ENCODE measurements at places on chromosomes 4 and X.

- DNase-seq = peak; percentile 7
Measured at GRCh38 chr4:113502476-113502875, 259.1 kb downstream of the CAMK2D start.

- DNase-seq = peak; percentile 36
Measured at GRCh38 chrX:40423299-40423698, 157.5 kb upstream of the ATP6AP2 start.

DNA sequence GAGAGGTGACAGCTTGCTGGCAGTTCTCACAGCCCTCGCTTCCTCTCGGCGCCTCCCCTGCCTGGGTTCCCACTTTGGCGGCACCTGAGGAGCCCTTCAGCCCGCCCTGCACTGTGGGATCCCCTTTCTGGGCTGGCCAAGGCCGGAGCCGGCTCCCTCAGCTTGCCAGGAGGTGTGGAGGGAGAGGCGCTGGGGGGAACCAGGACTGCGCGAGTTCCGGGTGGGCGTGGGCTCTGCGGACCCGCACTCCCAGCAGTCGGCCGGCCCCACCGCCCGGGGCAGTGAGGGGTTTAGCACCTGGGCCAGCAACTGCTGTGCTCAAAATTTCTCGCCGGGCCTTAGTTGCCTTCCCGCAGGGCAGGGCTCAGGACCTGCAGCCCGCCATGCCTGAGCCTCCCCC, 47.0 kb upstream of the PTPN13 start:
- DNase-seq = no peak

GRCh38 chrX:74835566-74835965, 89.7 kb downstream of the NEXMIF start:
- no peak for DNase-seq

- DNase-seq = no peak
Measured at GRCh38 chr4:186948361-186949242, 224.9 kb upstream of the FAT1 start.

GRCh38 chr4:158664806-158665205, 6.9 kb downstream of the C4orf46 start:
- DNase-seq = no peak

- DNase-seq = no peak
Measured at GRCh38 chr4:78602334-78602733, 50.8 kb downstream of the ANXA3 start.
